Stimulated activated CD4-positive, alpha-beta T cell treated with anti-CD3 and anti-CD28 coated beads, Interleukin-15, amount 100 ng/mL, for 1 hour (primary cell): ENCODE measurements at places on chromosomes 7 and 10.

DNA sequence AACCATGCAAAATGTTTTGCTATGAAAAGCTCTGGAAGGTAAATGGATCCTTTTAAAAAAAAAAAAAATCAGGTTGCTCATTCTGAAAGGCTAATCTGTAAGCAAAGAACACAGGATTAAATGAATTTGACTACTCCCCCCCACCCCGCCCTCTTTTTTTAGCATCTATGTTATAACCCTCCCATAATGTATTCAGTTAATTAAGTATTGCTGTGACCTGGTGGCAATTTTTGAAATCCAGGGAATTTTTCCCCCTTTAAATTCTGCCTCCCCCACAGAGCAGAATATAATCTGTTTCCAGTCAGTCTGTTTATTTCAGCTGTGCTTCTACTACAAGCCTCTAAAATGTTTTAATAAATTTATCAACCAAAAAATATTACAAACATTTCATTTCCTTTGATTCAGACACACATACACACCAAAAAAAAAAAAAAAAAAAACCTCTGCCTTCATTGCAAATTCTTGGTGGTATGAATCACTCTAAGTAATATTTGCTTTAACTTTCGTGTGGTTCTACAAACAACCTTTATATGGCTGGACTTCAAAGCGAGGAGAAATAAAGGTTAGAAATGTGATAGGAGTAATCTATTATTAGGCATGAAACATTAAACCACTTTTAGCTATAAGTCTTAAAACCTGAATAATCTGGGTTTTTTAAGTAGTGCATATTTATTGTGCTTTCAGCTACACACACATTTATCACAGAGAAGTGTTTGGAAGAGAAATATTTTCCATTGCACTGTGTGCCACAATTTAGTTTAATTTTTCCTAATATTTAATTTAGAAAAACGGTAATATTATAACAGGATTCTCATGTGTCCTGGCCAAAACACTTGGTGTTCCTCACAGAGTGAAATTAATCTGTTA, 64.4 kb upstream of the ARID5B start:
- no peak for DNase-seq

DNA sequence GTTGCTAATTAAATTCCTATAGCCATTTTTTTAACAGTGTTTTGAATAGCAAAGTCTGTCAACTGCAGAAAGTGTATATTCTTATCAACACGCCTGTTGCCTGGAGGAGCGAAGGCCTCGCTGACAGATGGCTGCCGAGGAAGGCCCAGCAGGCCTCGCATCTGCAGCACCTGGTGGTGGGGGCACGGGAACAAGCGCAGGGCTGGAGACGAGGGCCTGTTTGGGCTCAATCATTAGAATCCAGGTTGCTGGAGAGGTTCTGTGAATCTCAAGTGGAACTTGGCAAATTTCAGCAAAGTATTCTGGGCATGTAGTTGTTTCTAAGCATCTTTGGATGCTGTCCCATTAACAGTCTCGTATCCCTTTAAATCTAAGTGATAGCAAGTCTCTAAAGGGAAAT, 66.1 kb upstream of the FAM204A start:
- no peak for DNase-seq

- no peak for DNase-seq
These were observed 124.3 kb downstream of the NEURL1 start for GRCh38 chr10:103617602-103618385.

- no peak for DNase-seq
These were observed 317.4 kb downstream of the EXOC4 start for GRCh38 chr7:133570321-133570720.
